ENCODE measurements at places on chromosomes 5 and 9.

- DNase-seq = peak; percentile 92
These were observed 151.1 kb downstream of the DOCK2 start for GRCh38 chr5:169788168-169788567.

- DNase-seq = no peak
These were observed 316.1 kb downstream of the DMRT2 start for GRCh38 chr9:1366276-1366675.

- DNase-seq = peak; percentile 14
These were observed 18.5 kb downstream of the TMEM268 start for GRCh38 chr9:114629563-114630090.

GRCh38 chr5:174618589-174618988 is 105.8 kb upstream of the MSX2 start:
- DNase-seq = no peak

- DNase-seq = no peak
These were observed 54.8 kb downstream of the MRPS27 start for GRCh38 chr5:72265032-72265877.

DNA sequence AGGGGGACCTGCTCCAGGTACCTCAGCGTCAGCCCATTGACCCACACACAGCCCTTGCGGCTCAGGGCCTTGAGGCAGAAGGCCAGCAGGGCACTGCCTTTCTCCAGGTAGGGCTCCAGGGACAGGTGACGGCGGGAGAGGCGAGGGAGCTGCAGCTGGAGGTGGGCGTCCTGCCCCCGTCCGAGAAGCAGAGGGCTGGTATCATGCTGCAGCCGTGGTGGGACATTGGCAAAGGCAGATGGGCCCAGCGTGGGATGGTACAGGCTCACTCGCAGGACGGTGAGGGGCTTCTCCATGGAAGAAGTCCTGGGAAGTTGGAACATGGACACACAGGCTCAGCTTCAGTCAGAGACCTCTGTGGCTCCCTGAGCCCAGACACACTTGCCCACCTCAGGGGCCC is 2.5 kb upstream of the DCANP1 start:
- no peak for DNase-seq

DNA sequence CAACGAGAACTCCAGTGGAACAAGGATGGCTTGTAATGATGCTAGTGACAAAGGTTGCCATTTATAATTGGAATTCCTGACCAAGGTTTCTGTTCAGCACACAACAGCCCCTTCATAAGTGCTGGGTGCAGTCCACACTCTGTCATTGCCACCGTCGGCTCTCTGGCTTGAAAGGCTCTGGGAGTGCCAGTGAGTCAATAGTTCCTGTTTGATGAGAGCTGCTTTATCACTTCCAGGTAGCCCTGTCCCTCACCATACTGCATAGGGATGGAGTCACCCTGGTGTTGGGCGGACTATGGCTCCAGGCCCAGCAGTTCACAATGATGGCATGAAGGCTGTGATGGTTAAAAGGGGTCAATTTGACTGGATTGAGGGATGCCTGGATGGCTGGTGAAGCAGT is 34.6 kb upstream of the SEMA4D start:
- DNase-seq = no peak

- DNase-seq = peak; percentile 67
These were observed 36.5 kb upstream of the EQTN start for GRCh38 chr9:27333241-27334052.

DNA sequence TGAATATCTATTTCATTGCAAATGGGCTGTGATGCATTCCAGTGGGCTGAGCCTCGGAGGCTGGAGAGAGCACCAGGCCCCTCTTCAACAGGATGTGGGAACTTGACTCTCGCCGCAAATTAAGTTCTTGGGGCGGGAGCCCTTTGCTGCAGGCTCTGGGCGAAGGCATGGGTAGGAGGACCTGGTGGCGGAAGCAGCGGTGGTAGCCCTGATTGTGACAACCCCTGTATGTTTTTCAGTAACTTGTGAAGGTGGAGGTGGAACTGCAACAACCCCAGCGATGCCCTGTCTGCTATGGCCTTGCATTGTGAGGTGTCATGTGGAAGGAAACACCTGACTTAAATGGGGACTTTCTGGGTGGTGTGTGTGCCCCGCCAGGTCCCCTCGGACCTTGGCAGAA is 9.4 kb downstream of the FYB1 start:
- DNase-seq = no peak

DNA sequence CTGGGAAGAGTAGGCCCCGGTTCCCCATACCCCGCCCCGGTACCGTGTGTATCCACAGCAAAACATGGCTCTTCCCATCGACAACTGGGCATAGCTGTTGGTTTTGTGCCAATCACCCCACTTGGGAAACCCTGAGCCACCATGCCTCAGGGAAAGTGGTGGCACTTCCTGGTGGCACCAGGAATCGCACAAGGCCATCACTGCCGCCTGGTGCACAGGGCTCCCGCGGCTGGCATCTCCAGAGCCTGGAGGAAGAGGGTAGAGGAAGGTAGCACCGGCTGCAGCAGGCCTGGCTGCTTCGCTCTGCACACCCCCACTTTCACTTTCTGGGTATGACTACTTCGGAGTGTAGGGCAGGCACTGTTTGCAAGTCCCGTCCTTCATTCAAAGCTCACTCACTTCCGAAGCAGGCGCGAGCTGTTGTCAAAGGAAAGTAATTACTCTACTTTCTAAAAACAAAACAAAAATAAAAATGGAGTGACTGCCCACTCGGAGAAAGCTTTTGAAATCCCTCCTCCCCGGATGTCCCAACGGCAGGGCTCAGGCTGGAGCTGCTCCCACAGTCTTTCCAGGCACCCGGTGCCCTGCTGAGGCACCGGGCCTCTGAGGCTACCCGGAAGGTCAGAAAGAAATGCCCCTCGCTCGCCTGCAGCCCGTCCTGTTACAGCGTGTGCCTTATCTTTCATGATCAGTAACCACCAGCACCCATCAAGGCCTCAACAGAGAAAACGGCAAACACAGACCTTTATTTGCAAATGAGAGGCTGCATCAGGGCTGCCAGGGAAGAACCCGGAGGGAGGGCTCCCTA is 2.0 kb downstream of the BRD3 start:
- DNase-seq = peak; percentile 77

DNA sequence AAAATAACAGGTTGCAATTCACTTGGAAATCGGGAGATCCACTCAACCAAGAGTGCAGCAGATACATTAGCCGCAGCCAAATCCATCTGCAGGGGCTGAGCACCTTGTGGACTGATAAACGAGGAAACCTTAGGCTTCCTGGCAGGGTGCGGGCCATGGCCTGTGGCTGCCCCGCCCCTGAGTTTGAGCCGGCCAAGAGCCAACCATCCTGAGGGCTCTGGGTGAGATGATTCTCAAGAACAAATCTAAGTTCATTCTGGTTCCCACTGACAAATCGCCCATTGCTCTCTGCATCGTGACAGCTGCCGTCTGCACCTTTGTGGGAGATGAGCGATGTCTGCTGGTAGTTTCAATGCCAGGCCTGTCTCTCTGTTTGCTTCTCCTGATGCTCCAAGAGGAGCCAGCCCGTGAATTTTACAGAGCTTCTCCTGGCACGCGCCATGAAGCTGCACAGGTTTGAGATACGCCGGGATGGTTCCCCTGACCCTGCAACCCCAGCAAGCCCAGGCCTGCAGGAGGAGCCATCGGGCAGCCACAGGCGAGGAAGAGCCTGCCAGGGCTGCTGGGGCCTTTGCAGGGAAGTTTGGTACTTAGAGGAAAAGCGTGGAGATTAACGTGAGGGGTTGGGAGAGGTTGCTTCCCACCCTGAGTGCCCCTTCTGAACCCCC is 154.0 kb downstream of the OLFM1 start:
- no peak for DNase-seq

GRCh38 chr9:77647267-77648233 is 572 bp downstream of the GNA14 start:
- peak; percentile 30 for DNase-seq

- no peak for DNase-seq
These were observed 97.8 kb upstream of the WWC1 start for GRCh38 chr5:168193493-168194250.

GRCh38 chr5:96633820-96634219 is 28.4 kb upstream of the CAST start:
- DNase-seq = no peak

GRCh38 chr5:172570594-172571334 is 70.3 kb upstream of the NEURL1B start:
- no peak for DNase-seq

DNA sequence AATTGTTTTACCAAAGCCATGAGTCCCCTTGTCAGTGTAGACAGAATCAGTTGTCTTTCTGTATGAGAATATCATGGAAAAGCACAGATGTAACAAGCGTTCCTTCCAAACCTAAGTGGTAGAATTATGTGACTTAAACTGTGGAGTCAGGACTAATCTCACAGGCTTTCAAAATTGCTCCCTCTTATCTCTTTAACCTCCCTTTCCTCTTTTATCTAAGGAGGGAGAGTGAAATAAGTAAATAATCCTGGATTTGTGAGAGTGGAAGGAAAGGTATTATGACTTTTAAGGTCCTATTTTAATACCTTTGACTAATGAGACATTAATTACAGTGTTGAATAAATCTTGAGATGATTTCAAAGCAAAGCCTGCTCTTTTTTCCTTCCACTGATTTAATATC is 52.4 kb upstream of the LIFR start:
- no peak for DNase-seq

GRCh38 chr5:146862641-146863040 is 15.9 kb downstream of the PPP2R2B start:
- DNase-seq = no peak

DNA sequence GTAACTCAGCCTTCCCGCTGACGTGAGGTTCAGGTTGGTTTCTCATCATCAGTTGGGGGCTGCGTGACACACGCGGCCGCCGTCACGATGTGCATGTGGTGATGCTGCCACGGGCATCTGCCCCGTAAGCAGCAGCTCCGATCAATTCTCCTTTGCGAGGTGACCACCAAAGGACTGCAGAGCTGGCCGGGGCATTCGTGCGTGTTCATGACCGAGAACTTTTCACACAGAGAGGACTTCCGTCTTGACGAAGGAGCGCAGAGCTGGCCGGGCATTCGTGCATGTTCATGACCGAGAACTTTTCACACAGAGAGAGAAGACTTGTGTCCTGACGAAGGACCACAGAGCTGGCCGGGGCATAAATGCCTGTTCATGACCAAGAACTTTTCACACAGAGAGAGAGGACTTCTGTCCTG is 3.8 kb upstream of the LCN1 start:
- no peak for DNase-seq

GRCh38 chr5:126446498-126447224 is 23.5 kb downstream of the GRAMD2B start:
- peak; percentile 95 for DNase-seq

DNA sequence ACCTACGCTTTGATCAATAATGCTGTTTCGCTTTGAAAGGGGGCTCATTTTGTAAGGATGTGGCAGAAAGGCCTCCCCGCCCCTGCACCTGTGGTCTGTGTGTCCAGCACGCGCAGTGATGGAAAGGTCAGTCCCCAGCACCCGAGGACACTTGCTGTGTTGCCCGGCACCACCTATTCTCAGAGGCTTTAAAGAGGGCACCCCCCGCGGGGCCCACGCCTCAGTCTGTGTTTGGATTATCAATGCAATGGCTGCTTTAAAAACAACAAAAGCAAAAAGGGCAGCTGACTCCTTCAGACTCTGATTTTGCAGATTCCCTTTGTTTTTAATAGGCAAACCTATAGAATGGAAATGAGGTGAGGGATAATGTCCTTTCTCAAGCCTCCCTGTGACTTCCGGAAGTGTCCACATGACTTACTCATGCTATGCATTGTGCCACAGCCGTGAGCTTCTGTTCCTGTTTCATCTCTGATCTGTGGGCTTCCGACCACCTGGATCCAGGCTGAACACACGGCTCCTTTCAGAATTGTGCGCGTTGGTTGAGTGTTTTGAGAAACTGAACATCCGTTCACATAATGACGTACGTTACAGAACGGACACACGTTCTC is 416.2 kb downstream of the IRX2 start:
- DNase-seq = no peak
